ENCODE measurements at places on chromosomes 13 and 19.

DNA sequence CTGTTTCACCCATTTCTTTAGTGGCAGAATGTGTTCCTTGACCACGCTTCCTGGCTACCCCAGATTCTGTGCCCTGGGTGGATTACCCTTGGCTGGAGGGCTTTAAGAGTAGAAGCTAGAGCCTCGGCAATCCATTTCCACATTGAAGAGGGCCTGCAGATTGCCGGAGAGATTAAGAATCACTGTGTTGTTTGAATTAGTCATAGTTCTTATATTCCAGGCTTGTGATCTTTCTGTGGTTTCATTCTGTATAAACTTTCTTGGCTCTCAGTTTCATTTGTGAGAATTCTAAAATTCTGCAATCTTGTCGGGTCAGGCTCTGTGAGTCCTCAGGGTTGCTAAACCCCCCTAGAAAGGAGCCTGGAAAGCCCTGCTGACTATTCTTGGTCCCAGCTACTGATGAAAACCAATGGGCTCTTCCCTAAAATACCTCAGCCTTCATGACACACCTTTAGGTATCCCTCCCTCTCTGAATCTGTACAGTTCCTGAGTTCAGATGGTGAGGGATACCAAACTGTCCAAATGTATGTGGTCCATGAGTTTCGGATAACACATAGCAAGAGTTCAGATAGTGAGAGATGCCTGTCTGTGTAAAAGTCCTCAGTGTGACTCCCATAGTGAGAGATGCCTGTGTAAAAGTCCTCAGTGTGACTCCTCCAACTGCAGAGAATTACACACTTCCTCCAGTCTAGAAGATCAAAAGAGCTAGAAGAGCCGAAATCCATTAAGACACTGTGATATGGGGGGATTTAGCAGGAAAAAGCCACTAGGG lies 4.3 kb downstream of the PHF11 start:
- DNase-seq, result no peak

DNA sequence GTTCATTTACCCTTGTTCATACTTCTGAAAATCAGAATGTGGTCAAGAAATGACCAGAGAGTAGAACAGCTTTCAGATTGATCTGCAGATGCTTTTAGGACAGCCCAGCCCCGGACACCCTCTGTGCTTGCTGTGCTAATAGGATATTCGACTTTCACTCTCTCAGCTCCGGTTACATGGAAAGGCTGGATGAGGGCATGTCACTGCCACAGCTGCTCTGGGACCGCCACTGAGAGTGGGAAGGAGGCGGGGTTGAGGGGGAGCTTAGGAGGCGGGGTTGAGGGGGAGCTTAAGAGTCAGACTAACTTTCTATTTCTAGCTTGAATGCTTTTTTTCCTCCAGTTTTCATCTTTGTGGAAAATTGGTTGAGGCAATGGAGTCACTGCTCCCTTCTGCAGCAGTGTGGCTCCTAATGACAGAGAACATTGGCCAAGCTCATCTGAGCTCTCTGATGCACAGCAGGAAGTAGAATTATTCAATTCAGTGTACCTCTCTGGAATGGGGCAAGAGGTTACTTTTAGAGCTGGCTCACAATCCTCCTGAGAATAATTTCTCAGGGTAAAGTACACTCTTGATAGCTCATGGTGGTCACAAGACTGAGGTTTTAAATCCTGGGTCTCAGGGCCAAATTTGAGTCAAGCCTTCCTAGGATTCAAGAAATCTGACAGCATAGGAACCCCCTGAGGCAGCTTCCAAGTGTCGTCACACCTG lies 74.6 kb upstream of the NPAS1 start:
- DNase-seq, result peak; percentile 50

DNA sequence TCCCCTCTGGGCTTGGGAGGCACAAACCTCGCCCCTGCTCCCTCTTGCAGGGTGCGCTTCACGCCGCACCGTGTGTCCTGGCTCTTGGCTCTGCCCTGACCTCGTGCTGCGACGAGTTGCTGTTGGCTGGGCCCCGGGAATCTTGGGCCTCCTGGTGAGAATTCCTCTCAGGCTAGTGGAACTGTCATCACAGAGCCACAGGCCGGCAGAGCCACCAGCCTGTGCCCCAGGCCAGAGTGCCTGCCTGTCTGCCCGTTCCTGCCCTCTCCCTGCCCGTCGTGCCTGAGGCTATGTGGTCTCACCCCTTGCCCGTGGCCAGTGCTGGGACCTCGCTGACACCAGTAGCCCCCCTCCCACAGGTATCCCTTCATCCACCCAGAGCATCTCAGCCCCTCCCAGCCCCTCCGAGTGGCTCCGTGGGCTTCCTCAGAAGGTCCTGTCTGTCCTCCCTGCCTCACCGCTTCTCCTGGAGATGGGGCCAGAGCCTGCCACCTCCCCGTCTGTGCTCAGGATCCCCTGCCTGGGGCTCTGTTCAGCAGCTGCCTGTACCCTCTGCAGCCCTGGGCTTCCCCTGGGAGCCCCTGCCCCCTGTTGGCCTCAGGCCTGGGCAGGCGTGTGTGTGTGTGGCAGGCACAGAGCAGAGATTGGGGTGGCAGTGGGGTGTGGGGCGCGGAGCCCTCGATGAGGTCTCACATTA lies 13.3 kb downstream of the NDUFB7 start:
- DNase-seq, result no peak

- DNase-seq, result no peak
These were observed 20.0 kb downstream of the SIN3B start for GRCh38 chr19:16849168-16849567.

DNA sequence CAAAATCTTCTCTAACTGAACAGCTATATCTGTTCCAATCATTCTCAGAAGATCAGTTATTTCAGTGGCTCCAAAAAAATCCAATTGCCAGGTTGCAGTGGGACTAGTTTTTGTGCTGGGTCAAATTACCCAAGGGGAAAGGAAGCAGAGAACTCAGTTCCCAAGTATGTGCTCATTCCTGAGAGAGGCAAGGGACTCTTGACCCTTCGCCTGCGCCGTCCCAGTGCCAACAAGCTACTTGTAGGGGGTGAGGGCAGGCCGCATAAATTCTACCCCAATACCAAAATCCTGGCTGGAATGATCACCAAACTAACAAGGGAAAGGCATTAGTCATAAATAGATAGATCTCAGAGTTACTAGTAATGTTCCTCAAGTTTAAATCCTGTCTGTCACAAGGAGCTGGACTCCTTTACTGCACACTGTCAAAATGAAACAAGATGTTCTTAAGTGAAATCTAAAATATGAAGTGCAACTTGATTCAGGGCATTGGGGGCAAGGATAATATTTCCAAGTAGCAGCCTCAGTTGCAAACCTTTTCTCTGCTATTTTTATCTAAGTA lies 50.6 kb downstream of the XPO4 start:
- DNase-seq, result no peak

DNA sequence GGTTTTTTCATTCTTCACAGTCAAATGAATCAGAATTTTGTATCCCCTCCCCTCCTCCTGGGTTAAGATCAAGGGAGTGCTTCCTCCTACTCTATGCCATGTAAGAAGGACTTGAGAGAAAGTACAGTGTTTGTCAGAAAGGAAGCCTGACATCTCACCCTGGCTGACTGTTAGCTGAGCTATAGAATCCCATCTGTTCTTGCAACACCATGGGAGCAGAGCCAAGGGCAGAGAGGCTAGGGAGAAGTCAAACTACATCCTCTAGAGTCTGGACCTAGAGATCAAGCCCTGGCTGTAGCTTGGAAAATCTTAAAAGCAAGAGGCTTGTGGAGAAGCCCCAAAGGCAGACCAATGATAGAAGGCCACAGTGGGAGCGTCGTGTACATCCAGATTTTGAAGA lies 145.9 kb downstream of the OLFM4 start:
- DNase-seq, result peak; percentile 36

DNA sequence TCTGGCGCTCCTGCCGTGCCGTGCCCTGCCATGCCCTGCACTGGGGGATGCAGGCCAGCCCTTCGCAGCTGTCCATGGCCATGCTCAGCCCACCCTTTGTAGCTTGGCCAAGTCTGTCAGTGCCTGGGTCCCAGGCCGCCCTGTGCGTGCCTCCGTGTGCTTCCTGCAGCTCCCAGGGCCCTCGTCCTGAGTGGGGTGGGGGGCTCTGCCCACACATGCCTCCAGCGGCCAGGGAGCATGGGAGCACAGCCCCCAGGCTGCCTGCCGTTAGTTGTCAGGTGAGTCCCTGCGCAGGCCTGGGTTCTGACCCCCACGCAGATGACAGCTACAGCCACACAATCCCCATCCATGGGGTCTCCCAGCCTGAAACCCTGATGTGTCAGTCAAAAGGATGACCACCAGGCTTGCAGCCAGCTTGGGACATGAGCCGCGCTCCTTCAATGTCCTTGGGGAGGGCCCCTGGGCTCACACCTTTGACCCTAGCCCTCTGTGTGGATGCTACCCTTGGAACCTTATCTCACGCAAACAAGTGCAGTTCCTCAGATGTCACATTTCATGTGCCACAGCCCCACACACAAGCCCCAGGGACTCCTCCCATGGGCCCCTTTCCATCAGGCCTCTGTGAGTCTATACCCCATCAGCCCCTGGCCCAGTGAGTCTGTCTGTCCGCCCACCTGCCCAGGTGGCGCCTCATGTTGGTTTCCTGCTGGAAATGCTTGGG lies 24.5 kb downstream of the TMED1 start:
- DNase-seq, result no peak

DNA sequence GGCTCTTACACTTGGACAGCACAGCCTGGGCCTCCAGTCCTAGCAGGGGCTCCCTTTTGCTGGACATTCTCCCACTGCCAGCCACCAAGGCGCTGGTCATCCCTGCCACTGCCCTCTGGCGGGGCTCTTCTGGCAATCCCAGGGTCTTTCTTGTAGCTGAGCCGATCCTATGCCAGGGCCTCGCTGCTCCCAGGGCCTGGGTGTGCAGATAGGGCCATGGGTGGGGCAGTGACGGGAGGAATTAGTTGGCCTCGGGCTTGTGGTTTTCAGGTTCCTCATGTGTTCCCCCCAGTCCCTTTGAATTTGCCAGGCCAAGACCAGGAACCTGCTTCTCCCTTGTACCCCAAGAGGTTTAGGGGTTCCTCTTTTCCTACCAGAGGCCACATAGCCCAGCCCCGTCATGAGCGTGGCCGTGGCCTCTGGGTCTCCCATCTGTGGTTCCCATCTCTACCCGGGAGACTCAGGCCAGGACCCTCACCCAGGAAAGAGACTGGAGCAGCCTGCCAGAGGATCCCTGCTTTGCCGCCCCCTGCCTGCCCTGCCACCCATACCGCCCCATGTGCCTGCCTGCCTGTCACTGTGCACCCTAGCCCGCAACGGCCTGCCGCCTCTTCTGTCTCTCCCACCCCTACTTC lies 26.2 kb downstream of the TMED1 start:
- DNase-seq, result no peak

DNA sequence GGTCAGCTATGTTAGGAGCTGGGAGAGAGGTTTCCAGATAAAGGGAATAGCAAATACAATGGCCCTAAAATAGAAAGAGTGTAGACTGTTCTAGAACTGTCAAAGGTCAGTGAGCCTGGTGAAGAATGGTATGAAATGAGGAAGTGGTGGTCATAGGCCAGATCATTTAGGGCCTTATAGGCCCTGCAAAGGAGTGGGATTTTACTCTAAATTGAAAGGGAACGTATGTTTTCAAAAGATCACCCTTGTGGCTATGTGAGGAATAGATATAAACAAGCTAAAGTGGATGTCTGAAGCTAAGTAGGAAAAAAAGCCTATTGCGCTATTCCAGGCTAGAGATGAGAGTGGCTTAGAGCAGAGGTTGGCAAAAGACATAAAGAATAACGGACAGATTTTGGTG lies 70.7 kb upstream of the TDRD3 start:
- no peak for DNase-seq

DNA sequence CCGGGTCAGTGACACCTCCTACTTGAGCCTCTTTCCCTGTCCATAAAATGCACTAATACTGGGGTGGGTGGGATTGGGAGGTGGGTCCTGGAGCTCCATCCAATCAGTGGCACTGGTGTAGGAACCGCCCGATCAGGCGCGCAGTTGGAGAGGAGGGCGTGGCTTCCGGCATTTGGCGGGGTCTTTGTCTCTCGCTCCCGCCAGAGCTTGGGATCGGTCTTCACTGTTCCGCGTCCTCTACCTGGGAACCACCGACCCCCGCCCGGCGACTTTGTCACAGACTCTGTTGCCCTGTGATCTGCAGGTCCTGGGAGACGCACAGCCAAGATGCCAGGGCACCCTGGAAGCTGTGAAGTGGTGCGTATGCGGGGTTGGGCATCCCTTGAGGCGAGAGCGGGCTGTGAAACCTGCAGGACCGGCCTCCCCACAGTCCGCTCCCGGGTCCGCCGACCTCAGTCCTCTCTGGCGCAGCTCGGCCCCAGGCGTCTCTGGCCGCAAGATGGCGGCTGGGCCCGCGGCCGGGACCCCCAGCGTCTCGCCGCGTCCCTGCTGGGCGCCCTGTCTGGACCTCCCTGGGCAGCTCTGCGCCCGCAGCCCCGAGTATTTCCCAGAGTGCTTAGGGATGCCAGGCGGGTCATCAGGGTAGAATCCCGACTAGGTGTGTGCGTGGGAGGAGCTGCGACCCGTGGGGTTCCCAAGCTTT lies 41.6 kb upstream of the ZNF730 start:
- peak; percentile 61 for DNase-seq

- DNase-seq, result no peak
These were observed 886.5 kb downstream of the SLITRK6 start for GRCh38 chr13:84912720-84913119.

DNA sequence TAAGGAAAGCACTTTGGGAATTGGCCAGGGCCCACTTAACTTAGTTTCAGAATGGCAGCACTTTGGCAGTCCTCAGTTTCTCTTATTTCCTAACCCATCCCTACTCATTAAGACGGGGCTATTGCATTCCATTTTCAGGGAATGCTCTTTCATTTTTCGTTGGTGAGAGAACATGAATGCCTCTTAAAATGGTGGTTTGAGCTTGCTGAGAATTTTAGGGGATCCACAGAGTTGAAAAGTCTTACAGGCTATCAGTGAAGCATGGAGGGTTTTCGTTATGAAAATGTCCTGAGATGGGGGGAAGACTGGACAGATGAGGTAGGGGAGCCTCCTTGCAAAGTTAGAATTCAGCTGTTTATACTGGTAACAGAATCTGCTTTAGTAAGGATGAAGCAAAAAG lies 71.4 kb downstream of the LRCH1 start:
- DNase-seq, result no peak

GRCh38 chr19:12880551-12881171 lies 588 bp downstream of the DNASE2 start:
- no peak for DNase-seq

DNA sequence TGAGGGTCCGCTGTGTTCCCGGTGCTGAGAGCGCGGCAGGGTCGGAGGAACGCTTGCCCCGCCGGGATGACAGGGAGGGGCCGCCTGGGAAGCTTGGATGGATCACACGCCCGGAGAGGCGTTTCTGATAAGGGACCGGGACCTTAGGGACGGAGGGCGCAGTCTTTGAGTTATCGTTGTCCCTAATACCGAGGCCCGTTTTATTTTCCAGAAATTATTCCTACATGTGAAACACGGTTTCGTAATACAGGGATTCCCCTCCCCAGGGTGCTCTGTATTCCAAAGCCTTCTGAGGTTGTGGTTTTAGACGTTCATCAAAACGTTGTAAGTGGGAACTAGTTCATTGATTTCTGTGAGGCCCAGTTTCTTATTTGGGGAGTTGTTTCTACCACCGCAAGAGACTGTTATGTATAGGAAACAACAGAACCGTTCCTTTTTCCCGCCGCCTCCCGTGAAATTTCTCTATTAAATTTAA lies 752 bp downstream of the PDCD5 start:
- peak; percentile 28 for DNase-seq

GRCh38 chr19:30305346-30306060 lies 66.7 kb upstream of the ZNF536 start:
- no peak for DNase-seq

- no peak for DNase-seq
These were observed 56.7 kb downstream of the GNG7 start for GRCh38 chr19:2645826-2646225.
